IPS DF 19.7 (cell line): ENCODE measurements at places on chromosomes 12 and 14.

- DNase-seq: no peak
Observed at GRCh38 chr12:38711054-38711453, 194.3 kb downstream of the CPNE8 start.

DNA sequence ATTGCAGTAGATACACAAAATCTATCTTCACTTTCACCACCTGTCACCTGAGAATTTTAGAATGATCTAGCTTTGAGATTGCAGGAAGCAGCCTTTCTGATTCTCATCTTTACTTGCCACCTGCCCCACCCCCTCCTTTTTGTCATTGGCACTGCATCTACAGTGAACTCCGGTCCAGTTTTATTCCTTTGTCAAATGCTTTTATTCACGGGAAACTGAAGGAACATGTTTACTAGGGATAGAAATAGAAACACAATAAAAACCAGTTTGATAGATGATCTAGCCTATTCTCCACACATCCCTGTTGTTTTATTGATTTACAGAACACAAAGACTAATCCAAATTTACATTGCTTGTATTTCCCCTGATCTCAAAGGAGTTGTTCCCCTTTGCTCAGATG, 471.7 kb upstream of the STXBP6 start:
- no peak for DNase-seq

- DNase-seq: no peak
Observed at GRCh38 chr12:26278266-26278665, 82.9 kb downstream of the SSPN start.

GRCh38 chr14:102293781-102294180, 11.2 kb downstream of the MOK start:
- DNase-seq: no peak
